ENCODE measurements at places on chromosomes 2 and 18.

DNA sequence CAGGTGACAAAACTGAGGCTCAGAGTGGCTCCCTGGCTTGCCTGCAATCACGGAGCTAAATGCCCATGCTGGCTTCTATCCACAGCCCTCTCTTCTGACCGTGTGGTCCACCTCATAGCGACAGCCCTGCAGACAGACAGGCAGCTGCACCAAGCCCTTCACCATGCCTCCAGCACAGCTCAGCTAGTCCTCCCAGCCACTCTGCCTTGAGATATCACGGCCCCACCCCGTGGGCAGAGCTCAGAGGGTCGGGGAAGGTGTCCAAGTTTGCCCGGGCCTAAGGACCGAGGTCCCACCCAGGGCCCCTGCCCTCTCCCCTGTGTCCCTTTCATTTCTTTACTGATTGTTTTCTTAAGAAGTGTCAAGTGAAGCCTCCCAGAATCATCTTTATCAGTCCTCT, 128.2 kb upstream of the GLI2 start:
- no peak for DNase-seq

DNA sequence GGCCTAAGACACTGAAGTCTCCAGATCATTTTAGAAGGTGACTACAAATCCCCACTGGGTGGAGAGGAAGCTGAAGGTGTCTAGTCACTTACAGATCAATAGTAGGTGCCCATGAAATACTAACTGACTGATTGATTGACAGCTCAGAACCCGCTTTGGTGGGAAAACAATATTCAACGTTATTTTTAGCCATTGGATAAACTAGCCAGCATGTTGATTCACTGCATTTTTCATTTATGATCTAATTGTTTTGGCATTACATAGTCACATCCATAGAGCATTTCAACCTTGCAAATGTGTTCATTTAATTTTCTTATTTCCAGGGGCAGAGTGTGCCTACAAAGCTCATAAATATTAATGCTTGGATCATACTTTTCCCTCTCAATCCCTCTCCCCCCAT, 162.3 kb downstream of the MREG start:
- no peak for DNase-seq

- no peak for DNase-seq
Observed at GRCh38 chr2:232310121-232310520, 68.4 kb upstream of the ALPP start.

DNA sequence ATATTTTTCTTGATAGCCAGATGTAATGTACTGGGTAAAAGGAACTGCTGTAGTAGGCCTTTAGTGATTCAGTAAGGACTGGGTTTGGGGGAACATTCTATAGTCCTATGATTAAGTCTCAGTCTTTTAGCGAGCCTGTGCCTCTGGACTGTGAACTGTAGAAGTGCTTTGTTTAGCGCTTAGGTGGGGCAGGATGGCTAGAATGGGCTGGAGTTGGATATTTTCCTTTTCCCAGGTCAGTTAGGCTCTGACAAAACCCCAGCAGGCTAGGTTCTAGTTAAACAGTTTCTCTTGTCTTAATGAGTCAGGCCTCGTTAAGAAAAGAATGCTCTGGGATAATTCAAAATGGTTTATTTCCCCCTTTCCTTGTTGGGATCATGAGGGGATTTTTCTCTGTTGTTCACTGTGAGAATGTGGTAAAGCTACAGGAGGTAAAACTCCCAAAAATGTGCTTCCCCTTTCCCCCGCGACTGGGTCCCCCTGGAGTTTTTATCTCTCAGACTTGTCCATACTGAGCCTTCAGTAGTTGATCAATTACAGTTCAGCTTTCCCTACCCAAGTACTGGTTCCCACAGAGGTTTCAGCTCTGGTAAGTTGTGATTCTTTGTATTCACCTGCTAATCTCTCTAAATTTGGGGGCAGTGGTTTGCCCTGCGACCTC, 31.5 kb downstream of the EHBP1 start:
- no peak for DNase-seq

GRCh38 chr2:648476-649424, 28.5 kb downstream of the TMEM18 start:
- no peak for DNase-seq

DNA sequence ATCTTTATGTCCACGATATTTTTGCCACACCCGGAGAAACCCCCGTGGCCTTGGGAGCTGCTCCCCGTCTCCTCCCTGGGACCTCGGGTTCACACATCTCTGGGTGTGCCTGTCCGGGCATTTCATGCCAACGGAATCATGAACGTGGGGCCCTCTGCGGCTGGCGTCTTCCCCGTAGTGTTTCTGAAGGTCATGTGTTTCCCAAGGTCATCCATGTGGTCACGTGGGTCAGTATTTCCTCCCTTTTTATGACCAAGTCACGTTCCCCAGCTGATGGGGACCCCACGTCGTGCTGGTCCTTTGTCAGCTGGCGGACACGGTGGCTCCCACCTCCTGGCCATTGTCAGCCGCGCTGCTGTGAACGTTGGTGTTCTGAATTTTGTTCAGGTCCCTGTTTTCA, 135.7 kb downstream of the NFATC1 start:
- no peak for DNase-seq

- no peak for DNase-seq
Observed at GRCh38 chr2:179511105-179511789, 246.6 kb upstream of the SESTD1 start.

DNA sequence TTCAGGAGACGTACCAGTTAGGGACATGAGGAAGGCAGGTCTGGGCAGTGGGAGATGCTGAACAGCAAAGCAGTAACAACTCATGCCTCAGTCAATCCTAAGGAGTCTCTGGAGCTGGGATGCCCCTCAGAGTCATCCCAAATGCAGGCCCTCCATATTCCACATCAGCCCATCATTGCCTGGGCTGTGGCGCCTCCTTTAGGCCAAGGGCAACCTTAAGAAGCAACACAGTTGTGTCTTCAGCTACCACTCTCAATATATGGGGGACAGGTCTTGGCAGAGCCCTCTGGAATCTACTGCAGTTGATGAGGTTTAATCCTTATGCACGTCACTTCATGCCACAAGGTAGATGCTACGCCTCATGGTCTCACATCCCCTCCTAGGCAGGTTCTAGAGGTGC, 682.0 kb upstream of the RAB6C start:
- DNase-seq: peak; percentile 19

DNA sequence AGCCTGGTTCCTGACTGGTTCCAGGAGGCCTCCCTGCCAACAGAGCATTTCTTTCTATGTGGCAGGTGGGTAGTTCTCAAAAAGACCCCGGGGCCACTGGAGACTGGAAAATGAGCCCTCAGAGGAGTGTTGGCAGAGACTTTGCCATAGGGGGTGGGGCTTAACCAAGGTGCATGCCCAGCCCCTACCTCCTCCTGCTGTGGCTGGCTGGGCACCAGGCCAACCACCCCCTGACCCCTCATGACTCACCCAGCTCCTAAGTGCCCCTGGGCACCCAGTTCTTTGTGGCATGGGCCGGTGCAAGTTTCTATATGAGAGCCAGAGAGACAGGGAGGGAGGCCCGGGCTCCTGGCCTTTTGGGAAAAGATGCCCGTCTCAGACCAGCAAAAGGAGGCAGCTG, 98.2 kb upstream of the SMAD2 start:
- no peak for DNase-seq

- DNase-seq: no peak
Observed at GRCh38 chr2:200693836-200694470, 108.1 kb downstream of the AOX1 start.

GRCh38 chr2:41313082-41313481, 734.7 kb upstream of the PKDCC start:
- DNase-seq: no peak

DNA sequence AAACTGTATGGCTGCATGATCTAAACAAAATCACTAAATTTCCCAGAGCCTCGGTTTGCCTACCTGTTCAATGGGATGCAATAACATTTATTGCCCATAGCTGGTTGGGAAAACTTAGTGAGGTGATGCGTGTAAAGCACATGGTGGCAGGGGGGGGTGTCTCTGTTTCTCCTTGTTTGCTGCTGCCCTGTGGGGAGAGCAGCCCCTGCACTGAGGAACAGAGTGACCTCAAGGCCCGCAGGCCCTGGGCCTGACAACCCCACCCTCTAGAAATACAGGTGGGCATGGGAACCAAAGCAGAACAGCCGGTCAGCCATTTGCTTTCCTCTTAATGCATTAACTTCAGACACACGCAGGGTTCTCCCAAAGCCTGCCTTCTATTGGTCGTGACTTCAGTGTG, 55.1 kb upstream of the SLC66A3 start:
- no peak for DNase-seq

DNA sequence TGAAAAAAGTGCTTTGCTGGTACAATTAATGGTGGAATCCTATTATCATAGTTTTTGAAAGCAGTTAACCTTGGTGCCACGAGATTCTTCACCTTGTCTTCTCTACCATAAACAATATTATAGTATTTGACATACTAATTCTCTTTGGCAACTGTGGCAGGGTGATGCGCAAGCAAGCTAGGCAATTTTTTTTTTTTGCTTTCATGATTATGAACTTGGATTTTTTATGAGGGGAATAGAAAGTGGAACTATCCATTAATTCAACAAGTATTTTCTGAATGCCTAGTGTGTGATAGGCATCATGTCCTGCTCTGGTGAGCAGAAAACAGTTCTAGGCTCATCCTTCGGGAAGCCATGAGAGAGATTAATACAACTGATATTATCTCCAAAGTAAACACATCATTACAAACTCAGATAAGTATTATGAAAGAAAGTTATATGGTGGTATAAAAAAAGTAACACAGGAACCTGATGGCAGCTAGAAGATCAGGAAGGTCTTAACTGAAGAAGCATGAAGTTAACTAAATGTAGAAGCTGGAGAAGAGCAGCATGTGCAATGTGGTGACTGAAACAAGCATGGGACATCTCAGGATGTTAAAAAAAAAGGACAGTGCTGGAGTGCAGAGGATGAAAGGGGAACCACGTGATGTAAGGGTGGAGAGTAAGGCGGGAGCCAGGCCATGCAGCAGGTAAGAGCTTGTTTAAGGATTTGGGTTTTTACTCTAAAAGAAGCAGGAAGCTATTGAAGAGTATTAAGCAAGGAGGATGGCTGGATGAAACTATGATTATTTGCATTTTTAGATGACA, 113.7 kb downstream of the ZEB2 start:
- DNase-seq: no peak

- DNase-seq: no peak
Observed at GRCh38 chr2:38093527-38094165, 17.7 kb upstream of the CYP1B1 start.

DNA sequence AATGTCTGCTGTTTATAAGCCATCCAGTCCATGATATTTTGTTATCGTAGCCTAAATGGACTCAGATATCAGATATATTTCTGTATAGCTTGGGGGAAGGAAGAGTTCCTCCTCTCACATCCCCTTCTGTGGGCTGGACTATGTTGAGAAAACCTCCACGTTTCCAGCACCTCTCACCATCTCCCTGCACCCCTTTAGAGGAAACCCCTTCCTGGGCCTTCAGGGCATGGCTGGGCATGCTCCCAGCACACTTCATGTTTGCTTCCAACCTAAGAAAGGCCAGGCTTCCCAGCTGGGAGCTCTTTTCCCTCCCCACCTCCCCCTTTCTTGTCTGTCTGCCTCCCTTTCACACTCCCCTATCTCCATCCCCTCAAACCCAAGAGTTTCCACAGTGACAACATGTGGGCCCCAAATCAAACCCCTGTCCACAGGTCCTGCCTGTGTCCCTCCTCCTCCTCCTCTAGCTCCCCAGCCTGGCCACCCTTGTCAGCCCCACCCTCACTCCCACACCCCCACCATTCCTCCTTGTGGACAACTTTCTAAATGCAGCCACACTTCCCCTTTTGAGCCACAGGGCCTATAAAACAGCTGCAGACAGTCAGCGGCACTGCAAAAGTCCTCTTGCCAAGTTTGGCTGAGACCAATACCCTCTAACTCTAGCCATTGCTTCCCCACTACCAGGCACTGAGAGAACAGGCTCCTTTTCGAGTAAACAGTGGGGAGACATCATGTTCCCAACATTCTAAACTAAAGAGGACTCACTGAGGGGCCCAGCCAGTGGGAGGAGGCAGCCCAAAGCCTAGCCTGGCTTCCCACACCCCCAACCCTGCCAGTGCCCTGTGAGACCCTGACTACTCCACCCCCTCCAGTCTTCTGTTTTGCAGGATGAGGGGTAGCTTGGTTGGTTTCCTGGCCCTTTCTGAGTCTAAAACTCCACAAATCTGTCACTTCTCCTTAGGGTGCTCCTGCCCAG, 120.5 kb downstream of the ZFP36L2 start:
- DNase-seq: peak; percentile 65

DNA sequence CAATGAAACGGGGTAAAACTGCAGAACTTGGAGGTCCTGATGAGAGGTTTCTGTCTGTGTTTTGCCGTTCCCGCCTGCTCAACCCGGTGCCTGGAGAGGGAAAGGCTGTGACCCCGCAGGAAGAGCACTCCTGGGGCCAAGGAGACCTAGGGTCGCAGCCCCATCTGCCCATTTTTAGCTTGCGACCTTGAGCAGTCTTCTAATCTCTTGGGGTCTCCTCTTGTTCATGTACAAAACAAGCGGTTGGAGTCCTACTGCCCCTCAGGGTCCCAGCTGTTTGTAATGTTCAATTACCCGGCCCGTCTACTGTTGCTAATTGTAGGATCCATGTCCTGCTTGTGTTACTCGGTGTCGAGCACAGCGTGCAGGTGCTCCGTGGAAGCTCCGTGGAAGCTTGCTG, 104.5 kb downstream of the PTGR3 start:
- DNase-seq: no peak

DNA sequence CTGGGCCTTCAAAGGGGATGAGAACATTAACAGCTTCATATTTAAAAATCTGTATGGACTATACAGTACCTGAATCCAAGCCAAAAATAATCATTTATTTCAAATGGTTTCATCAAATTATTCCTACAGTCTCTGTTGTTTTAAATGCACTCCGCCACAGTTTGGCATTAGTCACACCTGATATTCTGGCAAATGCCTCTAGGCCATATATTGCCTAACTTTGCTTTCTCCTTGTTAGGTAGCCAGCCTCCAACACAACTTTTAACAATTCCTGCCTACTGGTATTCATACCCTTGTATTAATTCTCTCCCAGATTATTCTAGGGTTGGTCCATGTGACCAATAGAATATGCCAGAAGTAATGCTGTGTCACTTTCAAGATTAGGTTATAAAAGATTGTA, 146.6 kb upstream of the FANCL start:
- no peak for DNase-seq

DNA sequence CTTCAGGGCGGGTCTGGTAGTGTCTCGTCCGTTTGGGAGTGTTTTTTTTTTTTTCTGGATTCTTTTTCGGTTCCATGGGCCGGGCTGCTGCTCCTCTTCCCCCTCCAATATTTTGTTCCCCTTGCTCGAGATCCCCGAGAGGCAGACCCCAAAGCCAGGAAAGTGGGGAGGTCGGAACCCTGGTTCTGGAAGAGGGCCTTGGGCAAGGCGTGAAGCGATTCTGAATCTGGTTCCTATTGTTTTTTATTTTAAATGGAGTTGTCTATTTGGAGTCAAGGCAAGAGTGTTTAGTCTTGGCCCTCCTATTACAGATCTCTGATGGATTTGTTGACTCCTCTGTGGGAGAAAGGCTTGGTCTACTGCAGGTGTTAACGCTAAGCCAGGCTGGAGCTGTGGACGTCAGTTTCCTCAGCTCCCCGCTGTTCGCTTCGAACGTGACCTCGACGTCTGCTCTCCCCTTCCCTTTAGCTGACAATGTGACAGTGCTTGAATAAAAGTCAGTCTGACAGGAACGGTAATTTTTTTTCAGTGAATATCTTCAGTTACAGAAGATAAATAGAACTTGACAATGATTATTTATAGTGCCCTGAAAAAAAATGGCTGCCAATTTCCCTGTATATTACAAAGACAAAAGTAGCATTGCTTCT, 683 bp upstream of the DNAJC27 start:
- peak; percentile 36 for DNase-seq

- no peak for DNase-seq
Observed at GRCh38 chr2:239569401-239570090, 168.7 kb upstream of the HDAC4 start.

GRCh38 chr2:201572846-201573508, 70.3 kb downstream of the TMEM237 start:
- peak; percentile 30 for DNase-seq

- peak; percentile 84 for DNase-seq
Observed at GRCh38 chr18:79396431-79397246, 909 bp downstream of the NFATC1 start.

Measured in GM13977 (cell line).